Effector CD8-positive, alpha-beta T cell (primary cell): ENCODE measurements at places on chromosomes 7 and 10.

GRCh38 chr10:96369890-96370583, 11.2 kb upstream of the OPALIN start:
- DNase-seq: no peak

DNA sequence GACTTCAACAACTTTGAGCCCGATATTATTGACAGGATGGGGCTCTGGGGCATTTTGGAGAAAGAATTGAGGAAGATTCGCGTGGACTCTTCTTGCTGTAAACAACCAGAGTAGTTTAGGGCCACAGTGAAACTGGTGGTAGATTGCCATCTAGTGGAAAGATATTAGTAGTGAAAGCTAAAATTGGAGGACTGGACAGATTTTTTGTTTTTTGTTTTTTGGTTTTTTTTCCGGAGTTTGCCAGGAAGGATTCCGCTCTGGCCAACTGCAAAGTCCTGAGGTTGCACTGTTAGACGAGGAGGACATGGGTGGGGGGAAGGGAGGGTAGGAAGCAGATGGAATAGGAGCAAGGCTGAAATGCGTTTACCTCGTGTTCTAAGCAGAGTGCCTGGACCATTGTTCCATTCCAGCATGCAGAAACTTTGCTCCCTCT, 11.7 kb downstream of the NOBOX start:
- no peak for DNase-seq

DNA sequence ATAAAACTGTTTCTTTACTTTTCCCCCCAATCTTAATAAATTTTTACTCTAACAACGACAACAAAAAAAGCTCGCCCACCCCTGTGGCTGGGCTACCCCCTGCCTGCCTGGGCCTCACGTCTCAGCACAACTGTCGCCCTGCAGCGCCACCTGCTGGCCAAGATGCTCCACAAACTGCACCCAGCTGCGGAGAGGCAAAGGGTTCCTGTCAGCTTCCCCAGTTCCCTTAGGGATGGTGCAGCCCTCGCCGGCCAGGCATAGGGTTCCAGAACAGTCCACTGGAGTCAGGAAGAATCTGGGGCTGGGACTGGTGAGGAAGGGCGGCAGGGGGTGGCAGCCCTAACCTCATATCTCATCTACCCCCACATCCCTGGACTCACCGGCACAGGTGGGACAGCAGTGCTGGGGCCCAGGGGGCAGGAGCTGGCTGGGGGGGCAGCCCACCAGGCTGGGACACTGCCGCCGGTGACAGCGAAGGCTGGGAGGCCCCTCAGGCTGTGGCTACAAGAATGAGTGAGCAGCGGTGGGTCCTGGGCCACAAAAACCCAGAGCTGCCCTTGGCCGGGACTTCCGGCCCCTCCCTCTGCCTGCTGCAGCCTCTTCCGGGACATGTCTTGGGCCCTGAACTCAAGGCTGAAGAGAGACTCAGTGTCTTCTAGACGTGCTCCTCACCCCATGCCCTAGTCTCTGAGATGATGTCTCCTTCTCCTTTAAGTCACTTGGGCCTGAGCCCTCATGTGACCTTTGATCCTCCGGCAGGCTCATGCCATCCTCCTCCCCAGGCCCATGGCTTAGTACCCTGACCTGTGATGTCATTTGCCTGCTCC, 21.2 kb downstream of the ATP6V1F start:
- DNase-seq: peak; percentile 80

DNA sequence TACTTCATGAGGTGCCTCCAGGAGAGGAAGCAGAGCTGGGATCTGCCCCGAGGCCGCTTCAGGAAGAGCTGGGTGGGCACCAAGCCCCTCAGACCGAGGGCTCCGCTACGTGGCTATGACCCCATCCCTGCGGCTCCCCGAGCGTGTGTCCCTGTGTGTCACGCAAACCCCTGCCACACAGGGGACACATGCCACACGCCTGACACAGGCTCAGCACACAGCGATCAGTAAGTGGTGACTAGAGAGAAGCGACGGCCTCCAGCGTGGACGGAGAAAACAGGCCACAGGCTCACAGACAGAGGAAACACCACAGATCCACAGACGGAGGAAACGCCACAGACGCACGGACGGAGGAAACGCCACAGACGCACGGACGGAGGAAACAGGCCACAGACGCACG, 18.5 kb downstream of the DIP2C start:
- DNase-seq: no peak

DNA sequence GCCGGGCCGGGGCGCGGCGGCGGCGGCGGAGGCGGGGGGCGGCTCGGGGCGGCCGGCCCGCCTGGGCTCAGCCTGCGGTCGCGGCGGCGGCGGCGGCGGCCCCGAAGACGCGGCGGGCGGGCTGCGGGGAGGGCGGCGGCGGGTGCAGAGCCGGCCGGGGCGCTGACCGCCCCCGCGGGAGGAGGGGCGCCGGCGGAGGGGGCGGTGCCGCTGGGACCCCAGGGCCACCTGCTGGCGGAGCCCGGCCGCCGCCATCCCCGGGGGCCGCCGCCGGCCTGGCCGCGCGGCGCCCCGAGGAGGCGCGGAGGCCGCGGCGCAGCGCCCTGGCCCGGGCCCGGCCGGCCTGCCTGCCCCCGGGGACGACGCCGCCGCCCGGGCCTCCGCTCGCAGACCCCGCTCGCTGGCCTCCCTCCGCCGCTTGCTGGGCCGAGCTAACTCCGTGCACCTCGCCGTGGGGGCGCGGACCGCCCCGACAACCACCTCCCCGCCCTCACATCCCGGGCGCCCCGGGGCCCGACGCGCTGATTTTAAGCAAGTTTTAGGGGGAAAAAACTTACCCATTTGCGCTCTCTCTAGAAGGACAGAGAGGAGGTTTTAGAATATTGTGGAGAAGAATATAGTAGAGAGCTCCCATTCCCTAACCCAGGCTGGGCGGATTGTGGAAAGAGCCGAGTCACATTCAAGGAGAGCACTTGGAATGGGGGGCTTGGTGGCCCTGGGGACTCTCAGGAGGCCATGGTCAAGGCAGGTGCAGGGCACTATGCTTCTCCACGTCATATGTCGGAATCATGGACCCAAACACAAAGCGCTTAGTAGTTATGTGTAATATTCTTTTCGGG, at the start of gene BEND7:
BEND7 (minus strand) TSS at position 140 of the 839 bp plus-strand sequence. CDS start 481 bp downstream, outside the sequence.
- DNase-seq: no peak

DNA sequence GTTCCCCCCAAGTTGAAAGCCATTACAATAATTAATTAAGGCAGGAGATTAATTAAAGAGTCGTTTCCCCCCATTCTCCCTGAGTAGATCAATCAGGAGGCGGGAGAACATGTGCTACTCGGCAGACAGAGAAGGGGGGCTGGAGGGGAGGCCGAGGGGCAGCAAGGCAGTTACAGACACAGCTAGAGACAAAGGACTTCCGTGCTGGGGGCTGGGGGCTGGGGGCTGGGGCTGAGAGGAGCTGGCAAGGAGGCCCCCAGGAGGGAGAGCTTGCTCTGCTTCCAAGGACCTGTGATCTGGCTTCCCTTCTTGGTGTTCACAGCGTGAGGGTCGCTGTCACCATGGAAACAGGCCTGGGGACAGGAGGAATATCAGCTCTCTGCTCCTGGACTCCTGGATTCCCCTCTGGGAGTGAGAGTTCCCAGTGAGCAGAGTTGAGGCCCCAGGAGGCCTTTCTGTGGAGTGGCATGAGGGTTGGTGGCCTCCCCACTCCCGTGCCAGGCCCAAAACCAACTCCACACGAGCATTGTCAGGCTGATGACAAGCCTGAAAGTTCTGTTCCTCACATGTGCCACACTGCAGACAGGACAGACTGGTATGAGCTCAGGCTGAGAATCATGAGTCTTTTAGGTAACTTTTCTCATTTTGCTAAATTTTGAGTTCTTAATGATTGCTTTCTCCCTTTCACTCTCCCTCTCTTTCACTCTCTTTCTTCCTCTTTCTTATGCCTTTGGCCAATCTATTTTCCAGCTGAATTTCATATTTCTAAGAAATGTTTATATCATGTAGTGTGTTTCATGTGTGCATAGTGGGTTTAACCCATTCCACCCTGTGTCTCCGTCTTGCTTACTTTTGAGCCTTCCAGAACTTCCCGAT, 16.4 kb downstream of the FAM241B start:
- DNase-seq: no peak

GRCh38 chr10:86440874-86441843, 74.6 kb upstream of the GRID1 start:
- no peak for DNase-seq

DNA sequence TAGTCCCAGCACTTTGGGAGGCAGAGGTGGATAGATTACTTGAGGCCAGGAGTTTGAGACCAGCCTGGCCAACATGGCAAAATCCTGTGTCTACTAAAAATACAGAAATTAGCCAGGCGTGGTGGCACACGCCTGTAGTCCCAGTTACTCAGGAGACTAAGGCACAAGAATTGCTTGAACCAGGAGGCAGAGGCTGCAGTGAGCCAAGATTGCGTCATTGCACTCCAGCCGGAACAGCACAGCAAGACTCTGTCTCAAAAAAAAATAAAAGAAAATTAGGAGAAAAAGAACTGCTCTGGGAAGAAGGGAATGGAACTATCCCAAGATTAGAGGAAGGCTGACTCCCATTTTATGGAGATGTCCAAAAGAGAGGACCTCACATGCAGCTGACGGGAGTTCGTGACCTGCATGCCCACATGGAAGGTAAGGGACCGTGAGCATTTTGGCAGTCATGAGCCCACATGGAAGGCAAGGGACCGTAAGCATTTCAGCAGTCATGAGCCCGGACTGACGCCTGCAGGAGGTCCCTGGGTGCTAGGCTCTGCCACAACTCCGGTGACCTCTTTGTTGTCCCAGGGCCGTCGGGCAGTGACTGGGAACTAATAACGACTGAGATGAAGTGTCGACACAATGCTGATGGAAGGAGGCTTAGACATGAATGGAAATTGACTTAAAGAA, 18.6 kb upstream of the GTPBP4 start:
- DNase-seq: no peak

GRCh38 chr10:32481606-32482005, 35.7 kb downstream of the CCDC7 start:
- no peak for DNase-seq

GRCh38 chr10:59688921-59689351, 20.7 kb downstream of the SLC16A9 start:
- DNase-seq: no peak

GRCh38 chr10:100377830-100378229, 30.8 kb downstream of the SCD start:
- no peak for DNase-seq

- no peak for DNase-seq
These were observed 123.7 kb downstream of the AVL9 start for GRCh38 chr7:32618987-32619386.

DNA sequence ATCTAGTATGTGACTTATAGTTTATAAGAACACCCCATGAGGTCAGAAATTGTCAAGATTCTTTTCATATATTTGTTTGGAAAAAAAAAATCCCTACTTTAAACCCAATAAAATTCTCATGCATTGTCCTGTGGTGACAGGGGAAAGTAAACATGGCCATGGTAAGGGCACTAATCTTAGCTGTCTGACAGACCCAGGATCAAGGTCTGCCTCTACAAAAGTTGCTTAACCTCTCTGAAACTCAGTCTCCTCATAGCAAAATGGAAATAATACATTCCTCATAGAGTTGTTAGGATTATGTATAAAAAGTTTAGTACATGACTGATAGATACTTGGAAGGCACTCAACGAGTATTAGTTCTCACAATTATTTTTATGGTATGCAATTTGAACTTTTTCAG, 22.3 kb upstream of the AKAP9 start:
- no peak for DNase-seq

DNA sequence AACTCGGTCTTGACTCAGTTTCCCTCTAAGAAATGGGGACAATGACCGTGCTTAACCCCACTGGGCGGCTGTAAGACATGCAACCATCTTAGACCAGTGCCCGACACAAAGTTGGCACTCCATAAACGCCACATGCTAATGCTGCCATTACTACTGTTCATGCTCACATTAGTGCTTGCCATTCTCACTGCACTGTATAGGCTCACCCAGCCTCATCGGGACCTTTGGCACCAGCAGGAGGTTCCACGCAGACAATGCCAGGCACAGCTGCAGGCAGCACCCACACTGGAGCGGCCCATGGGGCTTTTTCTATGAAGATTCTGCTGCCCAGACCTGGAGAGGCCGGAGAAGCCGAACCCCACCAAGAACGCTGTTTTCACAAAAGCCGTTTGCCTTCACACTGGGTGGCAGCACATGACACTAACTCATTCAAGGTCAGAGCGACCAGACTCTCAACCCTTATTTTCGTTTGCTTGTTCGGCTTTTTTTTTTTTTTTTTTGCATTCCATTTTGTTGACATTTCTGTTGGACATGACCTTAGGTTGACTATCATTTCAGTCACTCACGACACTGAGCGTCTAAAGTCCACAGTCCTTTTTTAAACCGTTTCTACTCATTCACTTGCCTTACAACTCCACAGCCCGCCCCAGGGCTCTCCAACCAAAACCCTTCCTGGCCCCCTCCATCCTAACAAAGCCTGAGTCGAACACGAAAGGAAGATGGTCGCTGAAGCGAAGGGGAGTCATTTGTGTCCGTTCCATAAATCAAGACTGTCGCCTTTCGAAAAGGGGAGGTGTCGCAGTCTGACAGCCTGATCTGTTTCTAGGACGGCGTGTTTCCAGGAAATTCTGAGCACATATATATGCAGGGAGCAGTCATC, 124.4 kb upstream of the RNF32 start:
- DNase-seq: no peak
